Cerebellar cortex (tissue), 1 donor: ENCODE measurements at places on chromosomes 1 and 21.

- DNase-seq: no peak
Measured at GRCh38 chr1:212727386-212728181, 27.9 kb upstream of the BATF3 start.

DNA sequence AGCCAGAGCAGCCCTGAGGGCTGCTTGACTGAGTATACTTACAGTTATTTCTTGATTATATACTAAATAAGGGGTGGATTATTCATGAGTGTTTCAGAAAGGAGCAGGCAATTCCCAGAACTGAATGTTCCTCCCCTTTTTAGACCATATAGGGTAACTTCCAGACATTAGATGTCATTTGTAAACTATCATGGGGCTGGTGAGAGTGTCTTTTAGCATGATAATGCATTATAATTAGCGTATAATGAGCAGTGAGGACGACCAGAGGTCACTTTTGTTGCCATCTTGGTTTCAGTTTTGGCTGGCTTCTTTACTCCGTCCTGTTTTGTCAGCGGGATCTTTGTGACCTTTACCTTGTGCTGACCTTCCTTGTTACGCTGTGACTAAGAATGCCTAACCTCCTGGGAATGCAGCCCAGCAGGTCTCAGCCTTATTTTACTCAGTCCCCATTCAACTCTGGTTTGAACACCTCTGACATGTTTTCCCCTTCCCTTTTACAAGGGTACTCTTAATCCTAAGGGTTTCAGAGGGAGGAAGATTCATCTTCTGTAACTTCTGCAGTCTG lies 16.2 kb downstream of the KCTD3 start:
- no peak for DNase-seq

DNA sequence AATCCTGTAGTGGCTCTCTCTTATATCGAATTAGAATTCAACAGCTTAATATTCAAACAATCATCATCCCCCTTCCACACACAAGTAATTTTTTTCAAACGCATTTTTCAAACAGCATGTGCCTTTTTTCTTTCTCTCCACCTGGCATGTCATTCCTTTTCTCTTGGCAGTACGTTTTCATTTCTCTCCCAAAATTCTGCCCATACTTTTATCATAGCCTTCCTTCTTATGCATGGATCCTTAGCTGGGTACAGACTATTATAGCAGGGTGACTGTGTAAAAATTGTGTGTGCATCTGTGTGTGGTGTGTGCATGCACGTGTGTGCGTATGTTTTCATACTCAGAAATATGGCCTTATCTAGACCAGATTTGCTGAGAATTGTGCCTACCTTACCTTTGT lies 184.3 kb downstream of the ZC3H11B start:
- DNase-seq: no peak

- DNase-seq: no peak
Measured at GRCh38 chr1:220119043-220119512, 25.1 kb downstream of the IARS2 start.

DNA sequence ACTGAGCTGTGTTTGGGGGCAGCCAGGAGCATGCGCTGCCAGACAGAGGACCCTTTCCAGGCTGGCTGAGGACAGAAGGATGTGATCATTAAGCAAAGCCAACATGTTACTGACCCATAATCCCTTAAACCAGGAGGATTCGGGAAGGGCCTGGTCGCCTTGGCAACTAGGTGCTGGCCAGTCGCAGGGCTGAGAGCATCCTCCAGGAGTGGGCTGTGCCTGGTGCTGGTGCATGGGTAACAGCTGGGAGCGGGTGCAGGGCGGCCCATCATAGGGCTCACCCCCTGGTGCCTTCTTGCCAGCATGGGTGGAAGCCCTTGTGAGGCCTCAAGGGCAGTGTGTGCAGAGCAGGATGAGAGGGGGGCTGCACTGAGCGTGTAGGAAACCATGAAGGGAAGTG lies 17.2 kb downstream of the CDK18 start:
- no peak for DNase-seq

- no peak for DNase-seq
Measured at GRCh38 chr1:65109487-65109886, 38.5 kb upstream of the AK4 start.

GRCh38 chr1:152084853-152085252 lies 4.0 kb downstream of the TCHHL1 start:
- no peak for DNase-seq

GRCh38 chr1:187070076-187070475 lies 241.3 kb downstream of the PLA2G4A start:
- DNase-seq: no peak

- no peak for DNase-seq
Measured at GRCh38 chr1:59179673-59180072, 117.2 kb upstream of the FGGY start.

DNA sequence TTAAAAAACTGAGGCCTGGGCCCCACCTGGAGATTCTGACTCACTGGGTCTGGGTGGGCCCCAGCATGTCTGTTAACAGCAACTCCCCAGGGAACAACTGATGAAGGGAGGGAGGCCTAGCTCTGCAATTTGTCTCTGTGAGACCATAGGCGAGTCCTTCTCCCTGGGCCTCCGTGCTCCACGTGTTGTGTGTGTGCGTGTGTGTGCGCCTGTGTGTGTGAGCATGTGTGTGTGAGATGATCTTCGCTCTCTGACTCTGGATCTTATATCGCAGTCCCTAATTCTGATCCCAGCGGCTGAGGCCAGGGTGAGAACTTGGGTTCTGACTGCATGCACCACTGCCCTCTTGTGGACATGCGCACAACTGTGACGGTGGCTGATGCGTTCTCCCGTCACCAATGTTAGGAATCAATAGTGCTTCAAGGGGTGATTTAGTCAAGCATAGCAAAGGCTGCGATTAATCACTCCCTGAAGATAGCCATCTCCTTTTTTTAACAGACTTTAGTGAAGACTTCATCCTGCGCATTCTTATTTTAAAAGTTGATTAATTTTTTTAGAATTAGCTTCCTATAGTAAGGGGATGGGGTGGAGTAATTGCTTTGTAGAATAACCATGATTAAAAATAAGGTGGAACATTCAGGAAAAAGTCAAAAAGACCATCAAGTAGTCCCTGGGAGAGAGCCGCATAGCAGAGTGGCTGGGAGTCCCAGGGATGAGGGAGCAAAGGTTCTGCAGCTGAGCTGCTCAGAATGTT lies 62.4 kb upstream of the USP24 start:
- peak; percentile 89 for DNase-seq

DNA sequence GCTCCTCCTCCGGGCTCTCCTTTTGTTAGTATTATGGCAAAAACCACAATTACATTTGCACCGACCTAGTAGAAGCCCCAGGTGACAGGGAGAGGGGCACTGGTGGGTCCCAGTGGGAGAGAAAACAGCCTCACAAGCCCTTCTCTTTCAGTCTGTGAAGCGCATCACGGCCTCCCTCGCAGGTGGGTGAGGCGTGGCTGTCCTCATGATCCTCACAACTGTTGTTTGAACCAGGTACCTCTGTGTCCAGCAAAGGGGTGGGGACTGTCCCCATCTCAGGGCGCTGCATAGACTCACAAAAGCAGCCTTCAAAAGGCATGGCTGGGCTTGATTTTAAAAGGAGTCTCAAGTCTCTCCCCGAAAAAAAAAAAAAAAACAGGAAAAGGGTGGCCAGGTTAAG lies 7.9 kb upstream of the C2CD2 start:
- DNase-seq: no peak

DNA sequence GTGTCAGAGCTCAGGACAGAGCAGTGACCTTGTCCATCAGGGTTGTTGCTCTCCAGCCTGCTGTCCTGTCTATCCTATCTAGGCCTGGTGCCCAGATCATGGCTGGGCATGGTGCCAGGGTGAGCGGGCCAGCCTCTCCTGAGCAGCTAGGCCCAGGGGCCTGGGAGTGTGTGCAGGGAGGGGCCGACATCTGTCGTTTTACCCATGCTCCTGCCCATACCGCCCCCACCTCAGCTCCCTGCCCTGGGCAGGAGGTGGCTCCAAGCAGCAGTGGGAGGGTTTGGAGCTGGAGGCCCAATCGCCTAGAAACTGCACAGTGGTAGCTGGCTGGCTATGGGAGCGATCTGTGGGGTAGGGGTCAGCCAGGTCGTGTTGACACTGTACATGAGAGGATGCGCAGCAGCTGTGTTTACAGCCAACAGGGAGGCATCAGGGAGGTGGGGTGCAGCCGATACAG lies 6.5 kb downstream of the INSRR start:
- DNase-seq: peak; percentile 82

GRCh38 chr1:92843429-92844352 lies 11.9 kb downstream of the RPL5 start:
- DNase-seq: no peak

- no peak for DNase-seq
Measured at GRCh38 chr1:205980237-205980870, 22.8 kb downstream of the RAB7B start.
